ENCODE measurements at places on chromosomes 13 and 19.

- DNase-seq: no peak
These were observed 112.0 kb upstream of the KL start for GRCh38 chr13:32904266-32904665.

GRCh38 chr13:39451860-39452301 lies 151.1 kb downstream of the LHFPL6 start:
- DNase-seq: no peak

GRCh38 chr13:82898586-82898985 lies 983.7 kb downstream of the SLITRK1 start:
- no peak for DNase-seq

DNA sequence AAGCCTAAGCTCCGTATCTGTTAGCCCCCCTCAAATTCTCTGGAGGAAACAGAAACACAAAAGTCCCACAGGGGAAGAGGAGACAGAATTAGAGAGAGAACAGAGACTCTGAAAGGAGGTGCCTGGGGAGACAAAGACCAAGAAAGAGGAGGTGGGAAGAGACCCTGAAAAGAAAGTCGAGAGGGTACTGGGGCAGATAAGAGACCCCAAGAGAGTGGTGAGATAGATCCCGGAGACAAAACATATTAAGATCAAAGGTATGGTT lies 915 bp upstream of the GRWD1 start:
- DNase-seq: no peak

DNA sequence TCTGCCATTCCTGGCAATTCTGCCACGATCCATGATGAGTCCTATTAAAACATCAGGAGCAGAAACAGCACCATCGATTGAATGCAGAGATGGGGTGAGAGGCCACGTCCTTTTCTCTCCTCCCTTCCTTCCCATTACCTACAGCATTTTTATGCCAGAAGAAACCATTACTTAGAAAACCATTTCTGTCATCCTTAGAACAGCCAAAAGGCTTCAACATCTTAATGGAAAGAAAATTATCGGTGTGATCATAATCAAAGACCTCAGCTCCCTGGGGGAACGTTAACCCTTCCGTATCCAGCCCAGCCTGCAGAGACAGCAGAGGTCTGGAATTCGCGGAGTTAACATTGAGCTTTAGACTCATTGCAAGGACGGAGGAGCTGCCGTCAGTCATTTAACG lies 56.0 kb upstream of the SIAH3 start:
- DNase-seq: no peak

DNA sequence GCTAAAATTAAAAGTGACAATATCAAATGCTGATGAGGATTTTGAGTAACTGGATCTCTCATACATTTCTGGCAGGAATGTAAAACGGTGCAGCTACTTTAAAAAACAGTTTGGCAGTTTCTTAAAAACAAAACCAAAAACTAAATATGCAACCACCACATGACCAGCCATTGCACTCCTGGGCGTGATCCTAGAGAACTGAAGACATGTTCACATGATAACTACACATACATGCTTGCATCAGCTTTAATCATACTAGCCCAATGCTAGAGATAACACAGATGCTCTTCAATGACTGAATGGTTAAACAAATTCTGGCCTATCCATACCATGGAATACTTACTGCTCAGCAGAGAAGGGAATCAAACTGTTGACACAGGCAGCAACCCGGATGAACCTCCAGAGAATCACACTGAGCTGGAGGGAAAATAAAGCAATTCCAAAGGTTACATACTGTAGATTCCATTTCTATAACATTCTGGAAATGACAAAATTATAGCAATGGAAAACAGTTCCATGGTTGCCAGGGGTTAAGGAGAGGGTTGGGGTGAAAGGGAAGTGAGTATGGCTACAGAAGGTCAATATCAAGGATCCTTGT lies 25.5 kb upstream of the NAXD start:
- no peak for DNase-seq

- DNase-seq: no peak
These were observed 743 bp downstream of the CHAF1A start for GRCh38 chr19:4403005-4403761.

DNA sequence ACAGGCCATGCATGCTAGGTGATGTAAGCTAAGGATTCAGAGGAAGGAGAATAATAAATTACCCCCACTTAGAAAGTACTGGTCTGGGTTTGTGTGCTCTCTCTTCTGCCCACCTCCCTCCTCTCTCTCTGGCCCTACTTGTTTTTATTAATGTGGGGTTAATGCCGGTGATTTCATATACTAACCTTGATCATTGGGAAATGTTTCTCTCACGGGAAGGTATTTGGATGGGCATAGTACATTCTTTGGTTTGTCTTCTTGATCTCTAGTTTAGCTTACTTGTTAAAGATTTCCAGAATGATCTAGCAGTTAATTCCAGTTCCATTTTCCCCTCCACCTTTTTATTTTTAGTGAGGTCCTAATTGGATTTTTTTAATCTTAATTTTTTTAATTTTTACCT lies 24.6 kb downstream of the ARHGAP35 start:
- no peak for DNase-seq

DNA sequence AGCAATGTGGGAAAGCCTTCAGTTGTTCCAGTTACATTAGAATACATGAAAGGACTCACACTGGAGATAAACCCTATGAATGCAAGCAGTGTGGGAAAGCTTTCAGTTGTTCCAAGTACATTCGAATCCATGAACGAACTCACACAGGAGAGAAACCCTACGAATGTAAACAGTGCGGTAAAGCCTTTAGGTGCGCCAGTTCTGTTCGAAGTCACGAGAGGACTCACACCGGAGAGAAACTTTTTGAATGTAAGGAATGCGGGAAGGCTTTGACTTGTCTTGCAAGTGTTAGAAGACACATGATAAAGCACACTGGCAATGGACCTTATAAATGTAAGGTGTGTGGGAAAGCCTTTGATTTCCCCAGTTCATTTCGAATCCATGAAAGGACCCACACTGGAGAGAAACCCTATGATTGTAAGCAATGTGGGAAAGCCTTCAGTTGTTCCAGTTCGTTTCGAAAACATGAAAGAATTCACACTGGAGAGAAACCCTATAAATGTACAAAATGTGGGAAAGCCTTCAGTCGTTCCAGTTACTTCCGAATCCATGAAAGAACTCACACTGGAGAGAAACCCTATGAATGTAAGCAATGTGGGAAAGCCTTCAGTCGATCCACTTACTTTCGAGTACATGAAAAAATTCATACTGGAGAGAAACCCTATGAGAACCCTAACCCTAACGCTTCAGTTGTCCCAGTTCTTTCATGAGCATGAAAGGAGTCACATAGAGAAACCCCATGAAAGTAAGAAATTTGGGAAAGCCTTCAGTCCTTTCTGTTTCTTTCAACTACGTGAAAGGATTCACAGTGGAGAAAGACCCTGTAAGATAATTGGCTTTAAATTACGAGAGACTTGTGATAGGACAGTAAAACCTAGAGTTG lies 20.1 kb downstream of the ZNF627 start:
- no peak for DNase-seq

GRCh38 chr19:9406798-9407352 lies 28.5 kb downstream of the ZNF266 start:
- peak; percentile 12 for DNase-seq

GRCh38 chr19:55451163-55451964 lies 8.3 kb upstream of the SHISA7 start:
- no peak for DNase-seq

DNA sequence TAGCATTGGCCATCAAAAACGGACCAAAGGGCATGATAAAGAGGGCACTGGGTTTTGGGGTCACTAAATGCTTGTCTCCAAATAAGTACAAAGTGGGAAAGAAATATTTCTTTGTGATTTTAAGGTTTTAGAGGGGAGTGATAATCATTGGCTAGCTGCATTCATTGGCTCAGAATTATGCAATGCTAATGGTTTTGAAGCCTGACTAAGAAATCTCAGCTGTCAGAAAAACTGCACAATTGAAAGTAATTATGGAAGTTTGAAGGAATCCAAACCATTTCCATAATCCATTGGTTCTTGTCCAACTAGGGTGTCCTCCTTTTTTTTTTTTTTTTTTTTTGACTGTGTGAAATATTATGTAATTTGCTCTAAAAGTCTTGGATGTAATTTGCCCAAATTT lies 88.2 kb upstream of the ARGLU1 start:
- no peak for DNase-seq

DNA sequence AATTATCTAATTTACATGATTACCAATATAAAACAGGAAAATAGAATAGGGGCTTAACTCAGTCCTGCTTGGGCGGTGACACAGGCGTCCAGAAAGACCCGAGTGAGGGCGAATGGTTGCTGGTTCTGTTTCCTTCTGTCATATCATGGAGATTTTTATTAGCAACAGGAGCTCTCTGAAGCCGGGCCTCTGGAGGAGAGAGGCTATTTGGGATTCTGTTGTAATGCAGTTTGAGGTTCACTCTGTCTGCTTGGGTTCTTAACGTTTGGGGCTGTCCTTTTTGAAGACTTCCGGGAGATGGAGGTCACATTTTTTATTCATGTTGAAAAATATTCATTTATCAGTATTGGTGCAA lies 115.7 kb upstream of the ZNF536 start:
- no peak for DNase-seq

DNA sequence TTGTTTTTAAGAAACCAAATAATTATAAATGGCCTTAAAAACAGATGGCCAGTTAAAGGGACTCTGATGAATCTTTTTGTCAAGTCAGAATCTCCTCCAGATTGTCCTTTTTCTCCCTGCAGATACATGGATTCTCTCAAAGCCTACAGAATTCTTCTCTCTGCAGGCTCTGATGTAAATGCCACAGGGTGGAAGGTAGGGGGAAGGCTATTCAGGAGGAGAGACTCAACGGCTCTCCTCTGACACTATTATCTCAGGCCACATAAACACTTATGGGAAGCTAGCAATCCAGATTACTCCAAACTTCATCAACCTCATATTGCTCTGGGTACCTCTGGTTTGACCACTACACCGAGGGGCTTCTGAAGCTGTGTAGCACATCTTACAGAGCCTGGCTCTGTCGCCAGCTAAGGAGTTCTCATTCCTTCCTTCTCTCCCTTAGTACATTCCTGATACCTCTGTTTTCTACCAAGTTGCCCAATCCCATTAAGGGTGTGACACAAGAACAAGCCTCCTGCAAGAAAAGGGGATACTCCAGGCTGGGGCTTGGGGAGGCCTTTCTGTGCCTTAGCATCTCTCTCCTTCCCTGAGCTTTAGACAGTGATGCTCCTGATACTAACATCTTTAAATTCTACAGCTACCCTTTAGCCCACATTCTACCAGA lies 14.9 kb downstream of the LCP1 start:
- no peak for DNase-seq

- no peak for DNase-seq
These were observed 4.6 kb upstream of the DNM2 start for GRCh38 chr19:10713317-10713716.

GRCh38 chr13:42239644-42240043 lies 32.3 kb upstream of the AKAP11 start:
- no peak for DNase-seq

- no peak for DNase-seq
These were observed 15.0 kb upstream of the ZNF439 start for GRCh38 chr19:11833541-11833940.

- DNase-seq: no peak
These were observed 437.2 kb downstream of the LIG4 start for GRCh38 chr13:107778094-107778493.

DNA sequence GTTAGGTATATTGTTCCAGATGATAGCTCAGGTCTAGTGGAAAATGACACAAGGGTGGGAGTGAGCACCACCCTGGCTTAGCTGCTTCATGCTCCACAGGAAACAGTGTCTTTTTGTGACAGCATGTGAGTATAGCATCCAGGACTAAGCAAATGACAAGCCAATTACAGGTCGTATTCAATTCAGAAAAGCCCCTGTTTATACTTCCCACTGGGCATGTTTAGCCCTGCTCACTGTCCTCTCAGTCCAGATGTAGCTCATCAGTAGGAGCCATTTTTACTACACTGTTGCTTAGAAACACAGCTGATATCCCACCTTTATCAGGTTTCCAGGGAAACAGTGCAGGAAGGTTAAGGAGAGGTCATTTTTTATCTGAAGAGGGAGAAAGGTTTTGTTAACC lies 8.0 kb downstream of the ABHD13 start:
- no peak for DNase-seq

GRCh38 chr19:46772170-46773017 lies 16.0 kb downstream of the SLC1A5 start:
- DNase-seq: no peak

DNA sequence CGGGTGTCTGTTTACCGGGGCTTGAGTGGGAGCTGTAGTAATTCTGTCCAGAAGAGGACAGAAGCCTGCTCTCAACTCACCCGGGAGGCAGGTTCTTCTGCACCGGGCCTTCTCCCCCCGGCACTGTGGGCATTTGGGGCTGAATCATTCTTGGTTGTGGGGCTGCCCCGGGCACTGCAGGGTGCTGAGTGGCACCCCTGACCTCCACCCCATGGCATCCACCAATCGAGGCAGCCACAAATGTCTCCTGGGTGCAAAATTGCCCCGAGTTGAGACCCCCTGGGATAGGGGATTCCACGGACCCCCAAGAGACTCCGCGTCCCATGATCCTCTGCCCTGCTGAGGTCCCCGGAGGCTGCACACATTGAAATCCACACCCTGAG lies 68.8 kb downstream of the GNG7 start:
- no peak for DNase-seq

DNA sequence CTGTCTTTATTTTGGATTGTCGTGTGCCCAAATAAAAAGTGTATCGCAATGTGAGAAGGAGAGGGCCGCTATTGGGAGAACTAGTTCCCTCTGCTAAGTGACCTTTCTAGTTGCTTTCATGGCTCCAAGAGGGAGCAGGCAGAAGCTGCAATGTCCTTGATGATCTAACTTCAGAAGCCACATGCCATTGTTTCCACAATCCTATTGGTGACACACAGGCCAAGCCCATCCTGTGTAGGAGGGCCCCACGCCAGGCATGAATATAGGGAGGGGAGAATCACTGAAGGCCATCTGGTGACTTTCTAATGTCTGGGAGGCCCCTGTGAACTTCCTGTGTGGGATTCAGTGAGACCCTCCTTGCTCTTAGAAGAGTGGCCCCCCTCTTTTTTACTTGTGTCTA lies 47.8 kb upstream of the KPNA3 start:
- no peak for DNase-seq

DNA sequence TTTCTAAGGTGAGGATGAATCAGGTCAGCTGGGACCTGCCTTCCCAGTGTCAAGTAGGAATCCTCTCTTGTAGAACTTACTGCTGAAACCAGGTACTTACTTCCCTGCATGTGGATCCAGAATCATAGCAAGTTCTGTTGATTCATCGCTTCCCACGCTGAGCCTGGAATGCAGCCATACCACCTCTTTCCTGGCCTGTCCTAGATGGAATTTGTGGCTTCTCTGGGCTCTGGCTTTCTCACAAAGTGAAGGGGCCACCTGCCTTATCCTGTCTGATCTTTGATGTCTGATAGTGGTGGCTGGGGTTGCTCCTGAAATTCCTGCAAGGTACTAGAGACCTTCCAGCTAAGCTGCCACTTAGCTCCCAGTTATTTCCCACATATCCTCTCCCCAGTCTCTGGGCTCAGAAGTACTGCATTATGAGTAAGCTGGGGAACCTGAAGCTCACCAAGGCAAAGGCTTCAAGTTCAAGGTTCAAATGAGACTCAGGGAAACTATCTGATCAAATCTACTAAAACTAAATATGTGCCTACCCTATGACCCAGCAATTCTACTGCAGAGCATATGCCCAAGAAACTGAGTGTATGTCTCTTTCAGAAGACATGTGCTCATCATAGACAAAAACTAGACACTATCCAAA lies 103.5 kb downstream of the SUCLA2 start:
- no peak for DNase-seq

Measured in GOT3 (cell line).